ENCODE measurements at places on chromosomes 7 and 10. TPM values are rescaled to one million over a fixed set of nuclear protein-coding genes. Genes with fewer than 3 reads are reported as not detected.

- no peaks in the 10 kb centered on the region for H3K27me3 ChIP-seq
- no peaks in the 10 kb centered on the region for H3K36me3 ChIP-seq
- no peak for DNase-seq
Observed at GRCh38 chr7:151091003-151091402, 4.7 kb downstream of the AGAP3 start.

DNA sequence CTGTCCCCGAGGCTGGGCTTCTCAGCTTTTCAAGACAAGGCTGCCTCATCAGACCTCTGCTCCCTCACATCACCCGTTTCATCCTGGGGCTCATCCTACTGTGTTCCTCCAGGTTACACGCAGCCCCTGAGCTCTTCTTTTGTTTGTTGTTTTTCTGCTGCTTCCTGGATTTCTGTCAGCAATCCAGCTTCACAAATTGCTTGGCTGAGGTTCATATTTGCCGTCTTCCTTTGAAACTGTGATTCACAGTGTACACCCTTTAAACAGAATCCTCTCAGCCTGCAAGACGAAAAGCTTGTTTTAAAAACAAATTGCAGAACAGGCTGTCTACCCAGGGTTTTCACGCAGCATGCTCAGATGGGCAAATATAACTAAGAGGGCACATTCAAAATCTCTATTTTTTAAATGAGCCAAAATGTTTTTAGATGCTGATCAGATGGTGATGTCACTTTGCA is 39.1 kb upstream of the PARD3 start:
- H3K27ac ChIP-seq: no peak overlapping the region
- H3K27me3 ChIP-seq: no peaks in the 10 kb centered on the region
- no peak overlapping the region for H3K4me3 ChIP-seq
- no peak for DNase-seq

- no peaks in the 10 kb centered on the region for H3K4me1 ChIP-seq
- H3K36me3 ChIP-seq: no peaks in the 10 kb centered on the region
- no peak for DNase-seq
Observed at GRCh38 chr7:49389871-49390479, 383.5 kb upstream of the VWC2 start.

DNA sequence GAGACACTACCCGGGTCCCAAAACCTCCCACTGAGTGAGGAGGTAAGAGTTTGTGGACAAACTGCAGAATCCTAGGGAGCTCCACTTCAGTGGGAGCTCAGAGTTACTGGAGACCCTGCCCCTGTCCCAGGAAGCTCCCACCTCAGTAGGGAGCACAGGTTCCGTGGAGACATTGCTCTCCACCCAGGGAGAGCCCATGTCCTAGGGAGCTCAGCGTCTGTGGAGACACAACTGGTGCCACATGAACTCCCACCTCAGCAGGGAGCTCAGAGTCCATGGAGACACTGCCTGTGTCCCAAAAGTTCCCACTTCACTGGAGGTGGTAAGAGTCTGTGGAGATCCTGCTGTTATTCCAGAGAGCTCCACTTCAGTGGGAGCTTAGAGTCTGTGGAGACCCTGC is 6.3 kb downstream of the MYO1G start:
- no peak overlapping the region for H3K4me3 ChIP-seq
- no peak for DNase-seq
- no peaks in the 10 kb centered on the region for H3K27me3 ChIP-seq
- no peak overlapping the region for H3K27ac ChIP-seq

GRCh38 chr10:69516316-69516715 is 56.9 kb downstream of the NEUROG3 start:
- H3K4me3 ChIP-seq: no peak overlapping the region
- no peak for DNase-seq
- H3K27ac ChIP-seq: no peak overlapping the region
- H3K27me3 ChIP-seq: no peaks in the 10 kb centered on the region
- H3K4me1 ChIP-seq: no peaks in the 10 kb centered on the region
- H3K36me3 ChIP-seq: no peaks in the 10 kb centered on the region

GRCh38 chr10:57716884-57717283 is 550.8 kb downstream of the IPMK start:
- DNase-seq: no peak
- H3K4me1 ChIP-seq: peaks cover 3% of the 10 kb centered on the region
- H3K36me3 ChIP-seq: no peaks in the 10 kb centered on the region
- no peaks in the 10 kb centered on the region for H3K27me3 ChIP-seq
- H3K27ac ChIP-seq: no peak overlapping the region

DNA sequence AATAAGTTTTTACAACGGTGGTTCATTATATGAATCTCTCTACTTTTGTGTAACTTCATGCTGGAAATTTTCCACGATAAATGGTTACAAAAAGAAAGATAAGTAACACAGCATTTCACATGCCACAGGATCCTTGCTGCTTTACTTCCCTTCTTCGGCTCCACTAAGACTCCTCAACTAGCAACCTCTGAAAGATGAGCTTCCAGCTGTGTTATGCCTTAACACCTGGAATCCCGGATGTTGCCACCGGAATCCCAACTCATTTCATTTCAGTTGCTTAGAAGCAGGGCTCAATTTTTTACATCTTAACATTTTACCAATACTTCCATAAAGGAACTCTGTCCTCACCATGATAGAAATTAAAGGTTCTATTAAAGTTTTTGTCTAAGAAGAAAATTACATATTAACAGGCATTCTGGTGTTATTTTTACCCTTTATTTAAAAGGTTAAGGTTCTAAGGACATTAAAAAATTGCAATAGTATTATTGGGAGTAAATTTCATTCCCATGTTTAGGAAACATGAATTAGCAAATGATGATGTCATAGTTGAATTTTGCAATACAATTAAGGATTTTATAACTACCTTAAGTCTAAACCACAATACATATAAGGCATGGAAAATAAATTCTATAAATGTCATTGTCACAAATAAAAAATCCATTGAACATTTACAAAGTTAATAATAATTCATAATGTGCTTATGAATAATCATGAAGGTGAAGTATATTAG is 57.1 kb upstream of the IL6 start:
- H3K4me3 ChIP-seq: no peak overlapping the region
- no peak overlapping the region for H3K27ac ChIP-seq
- no peaks in the 10 kb centered on the region for H3K27me3 ChIP-seq
- no peak for DNase-seq
- no peaks in the 10 kb centered on the region for H3K4me1 ChIP-seq
- no peaks in the 10 kb centered on the region for H3K36me3 ChIP-seq

GRCh38 chr10:68647672-68648341 is 73.2 kb upstream of the CCAR1 start:
- H3K4me1 ChIP-seq: no peaks in the 10 kb centered on the region
- H3K4me3 ChIP-seq: no peak overlapping the region
- DNase-seq: no peak
- H3K27ac ChIP-seq: no peak overlapping the region
- no peaks in the 10 kb centered on the region for H3K36me3 ChIP-seq
- no peaks in the 10 kb centered on the region for H3K27me3 ChIP-seq

DNA sequence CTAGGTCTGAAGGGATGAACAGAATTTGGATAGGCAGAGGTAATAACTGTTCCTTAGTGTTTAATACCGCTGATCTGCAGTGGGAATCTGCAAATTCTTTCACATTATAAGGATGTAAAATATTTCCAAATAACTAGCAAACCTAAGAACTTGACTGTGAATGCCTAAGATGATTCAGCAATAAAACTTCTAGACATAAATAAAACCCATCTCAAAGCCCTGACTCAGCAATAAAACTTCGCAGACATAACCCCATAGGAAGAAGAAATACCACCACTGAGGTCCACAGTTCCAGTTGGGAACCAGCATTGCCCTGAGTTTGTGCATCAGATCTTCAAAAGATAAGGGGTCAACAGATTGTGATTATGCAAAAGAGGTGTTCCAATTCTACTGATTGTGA is 354.2 kb downstream of the GFRA1 start:
- no peaks in the 10 kb centered on the region for H3K36me3 ChIP-seq
- H3K4me1 ChIP-seq: no peaks in the 10 kb centered on the region
- no peak for DNase-seq
- H3K27me3 ChIP-seq: no peaks in the 10 kb centered on the region
- H3K4me3 ChIP-seq: no peak overlapping the region
- no peak overlapping the region for H3K27ac ChIP-seq

GRCh38 chr10:3579845-3580244 is 205.2 kb downstream of the KLF6 start:
- DNase-seq: no peak

- H3K27me3 ChIP-seq: no peaks in the 10 kb centered on the region
- no peak overlapping the region for H3K27ac ChIP-seq
- peaks cover 4% of the 10 kb centered on the region for H3K4me1 ChIP-seq
- H3K36me3 ChIP-seq: no peaks in the 10 kb centered on the region
- DNase-seq: peak; percentile 42
Observed at GRCh38 chr10:59880971-59881510, 25.3 kb downstream of the CCDC6 start.

DNA sequence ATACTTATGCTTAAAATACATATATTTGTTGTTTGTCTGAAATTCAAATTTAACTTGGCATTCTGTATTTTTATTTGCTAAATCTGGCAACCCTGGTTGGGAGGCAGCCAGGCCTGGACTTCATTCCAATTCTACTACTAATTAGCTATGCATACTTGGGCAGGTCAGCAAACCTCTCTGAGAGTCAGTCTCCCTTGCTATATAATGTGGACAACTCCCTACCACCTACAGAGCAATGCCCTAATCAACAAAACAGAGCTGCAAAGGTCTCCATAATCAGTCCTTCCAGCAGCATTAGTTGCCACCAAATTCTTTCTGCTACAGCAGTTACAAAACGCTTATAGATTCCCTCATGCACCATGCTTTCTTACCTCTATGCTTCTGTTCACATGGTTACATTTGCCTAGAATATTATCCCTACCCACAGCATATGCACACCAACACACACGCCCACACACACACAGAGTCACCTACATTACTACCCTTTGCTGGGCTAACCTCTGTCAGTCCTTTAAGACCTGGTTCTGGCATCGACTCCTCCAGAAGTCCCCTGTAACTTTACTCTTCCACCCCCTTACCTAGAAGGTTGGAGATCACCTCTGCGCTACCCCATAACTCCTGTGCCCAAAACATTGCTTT is 188.7 kb downstream of the FGFR2 start:
- H3K27ac ChIP-seq: no peak overlapping the region
- H3K36me3 ChIP-seq: no peaks in the 10 kb centered on the region
- H3K4me3 ChIP-seq: no peak overlapping the region
- no peaks in the 10 kb centered on the region for H3K4me1 ChIP-seq
- no peak for DNase-seq
- H3K27me3 ChIP-seq: no peaks in the 10 kb centered on the region

DNA sequence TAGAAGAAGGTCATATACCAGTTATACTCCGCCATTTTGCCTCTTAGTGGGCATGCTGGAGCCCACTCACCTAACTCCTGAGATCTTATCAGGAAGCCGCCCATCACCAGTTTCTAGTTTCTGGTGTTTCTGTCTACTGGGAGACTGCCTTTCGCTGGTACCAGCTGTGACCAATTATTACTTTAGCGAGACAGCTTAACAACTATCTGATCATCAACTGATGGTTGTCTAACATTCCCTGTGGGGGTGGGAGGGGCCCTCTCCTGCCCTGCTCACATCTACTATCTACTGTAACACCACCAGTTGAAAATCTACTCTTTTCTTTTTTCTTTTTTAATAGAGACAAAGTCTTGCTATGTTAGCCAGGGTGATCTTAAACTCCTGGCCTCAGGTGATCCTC is 46.2 kb upstream of the C10orf67 start:
- H3K4me1 ChIP-seq: no peaks in the 10 kb centered on the region
- H3K27me3 ChIP-seq: no peaks in the 10 kb centered on the region

DNA sequence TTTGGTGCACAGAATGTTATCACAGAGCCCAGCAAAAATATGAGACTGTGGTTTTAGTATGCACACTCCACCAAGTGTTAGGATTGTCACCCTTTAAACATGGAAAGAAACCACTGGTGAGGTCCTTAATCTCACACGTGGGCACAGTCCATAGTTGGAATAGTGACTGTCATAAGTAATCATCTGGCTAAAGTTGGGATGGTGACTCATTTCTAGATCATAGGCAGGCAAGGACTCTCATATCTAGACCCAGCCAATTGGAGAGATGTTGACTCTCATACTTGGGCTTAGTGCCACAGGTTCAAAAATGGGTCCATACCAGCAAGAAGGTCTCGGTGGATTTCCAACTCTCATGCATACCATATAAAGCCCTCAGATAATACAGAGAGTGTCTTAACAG is 39.6 kb upstream of the ZNF680 start:
- no peaks in the 10 kb centered on the region for H3K27me3 ChIP-seq
- DNase-seq: no peak
- H3K27ac ChIP-seq: no peak overlapping the region
- no peaks in the 10 kb centered on the region for H3K36me3 ChIP-seq
- no peaks in the 10 kb centered on the region for H3K4me1 ChIP-seq

Gene TLL2
- total RNA-seq: 0.19 TPM

Gene SUN3
- not detected for total RNA-seq

Gene NOLC1
- total RNA-seq: 23.8 TPM

Gene EMX2
- total RNA-seq: not detected

Gene KEL
- total RNA-seq: 81.0 TPM

Gene TMEM225B
- 0.17 TPM for total RNA-seq

Gene ZPBP
- total RNA-seq: 0.17 TPM
